NCI-H748 treated with DMSO at 0.1 percent for 48 hours (cell line): ENCODE measurements at places on chromosomes 16 and 17.

- no peak for DNase-seq
These were observed 17.4 kb upstream of the KREMEN2 start for GRCh38 chr16:2946649-2947048.

GRCh38 chr17:9456330-9456729 lies 119.3 kb downstream of the STX8 start:
- no peak for DNase-seq

DNA sequence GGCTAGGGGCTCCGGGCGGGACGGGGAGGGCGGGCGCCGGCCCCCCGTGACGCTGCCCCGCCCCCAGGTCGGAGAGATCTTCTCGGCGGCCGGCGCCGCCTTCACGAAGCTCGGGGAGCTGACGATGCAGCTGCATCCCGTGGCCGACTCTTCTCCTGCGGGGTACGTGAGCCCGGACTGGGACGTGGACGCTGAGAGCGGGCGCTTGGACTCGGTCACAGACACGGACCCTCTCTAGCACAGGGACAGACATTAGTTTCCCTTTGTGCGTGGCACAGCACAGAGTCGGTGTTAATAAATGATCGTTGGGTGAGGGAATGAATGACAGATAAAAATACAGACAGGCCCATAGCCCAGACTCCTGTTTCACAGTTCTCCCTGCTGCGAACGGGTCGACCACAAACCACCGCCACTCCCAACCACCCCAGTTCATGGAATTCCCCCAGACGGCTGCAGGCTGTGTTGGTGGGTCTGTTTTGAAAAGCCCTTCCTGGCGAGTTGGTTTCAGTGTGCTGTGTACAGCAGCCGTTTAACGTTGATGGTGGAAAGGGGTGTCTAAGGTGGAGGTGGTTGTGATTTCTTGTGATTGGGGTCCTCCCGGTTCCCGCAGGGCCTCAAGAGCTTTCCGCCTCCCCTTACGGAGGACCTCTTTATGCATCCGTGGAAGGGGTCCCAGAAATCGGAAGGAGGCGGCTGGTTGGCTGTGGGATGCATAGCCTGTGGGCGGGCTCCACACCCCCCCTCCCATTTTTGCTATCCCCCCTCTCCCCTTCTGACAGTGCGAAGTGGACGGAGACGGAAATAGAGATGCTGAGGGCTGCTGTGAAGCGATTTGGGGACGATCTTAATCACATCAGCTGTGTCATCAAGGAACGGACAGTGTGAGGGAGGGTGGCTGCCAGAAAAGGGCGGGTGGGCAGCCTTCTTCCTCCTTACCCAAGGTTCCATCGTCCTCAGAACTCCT lies 2.9 kb downstream of the RNASEK start:
- DNase-seq = no peak

DNA sequence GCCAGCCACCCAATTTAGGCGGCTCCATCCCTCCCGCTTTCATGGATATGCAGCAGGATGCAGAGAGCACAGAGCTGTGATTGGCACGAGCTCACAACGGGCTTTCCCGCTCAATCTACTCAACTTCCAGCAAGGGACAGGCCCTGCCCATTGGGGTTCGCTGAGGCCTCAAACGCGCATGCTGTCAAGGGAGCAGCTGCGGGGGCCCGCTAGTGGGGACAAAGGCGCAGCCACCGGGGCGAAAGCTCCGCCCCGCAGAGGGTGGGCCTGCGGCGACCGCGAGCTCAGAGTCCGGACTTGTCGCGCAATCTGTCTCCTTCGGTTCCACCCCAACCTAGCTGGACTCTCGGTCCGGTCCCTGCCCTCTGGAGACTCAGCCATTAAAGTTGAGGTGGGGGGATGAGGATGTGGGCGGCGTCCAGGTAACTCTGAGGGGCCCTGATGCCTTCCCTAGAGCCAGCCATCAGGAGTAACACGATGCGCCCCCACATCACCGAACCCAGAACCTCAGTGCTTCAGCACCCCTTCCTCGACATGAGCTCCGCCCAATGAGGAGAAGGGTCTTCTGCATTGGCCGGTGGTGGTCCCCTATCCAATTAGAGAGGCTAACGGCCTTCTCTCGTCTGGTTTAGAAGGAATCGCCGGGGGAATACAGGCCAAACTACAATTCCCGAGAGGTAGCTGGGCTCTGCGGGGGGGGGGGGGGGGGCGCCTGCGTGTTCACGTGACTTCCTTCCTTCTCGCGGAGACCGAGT lies 489 bp upstream of the NFATC3 start:
- peak; percentile 65 for DNase-seq

DNA sequence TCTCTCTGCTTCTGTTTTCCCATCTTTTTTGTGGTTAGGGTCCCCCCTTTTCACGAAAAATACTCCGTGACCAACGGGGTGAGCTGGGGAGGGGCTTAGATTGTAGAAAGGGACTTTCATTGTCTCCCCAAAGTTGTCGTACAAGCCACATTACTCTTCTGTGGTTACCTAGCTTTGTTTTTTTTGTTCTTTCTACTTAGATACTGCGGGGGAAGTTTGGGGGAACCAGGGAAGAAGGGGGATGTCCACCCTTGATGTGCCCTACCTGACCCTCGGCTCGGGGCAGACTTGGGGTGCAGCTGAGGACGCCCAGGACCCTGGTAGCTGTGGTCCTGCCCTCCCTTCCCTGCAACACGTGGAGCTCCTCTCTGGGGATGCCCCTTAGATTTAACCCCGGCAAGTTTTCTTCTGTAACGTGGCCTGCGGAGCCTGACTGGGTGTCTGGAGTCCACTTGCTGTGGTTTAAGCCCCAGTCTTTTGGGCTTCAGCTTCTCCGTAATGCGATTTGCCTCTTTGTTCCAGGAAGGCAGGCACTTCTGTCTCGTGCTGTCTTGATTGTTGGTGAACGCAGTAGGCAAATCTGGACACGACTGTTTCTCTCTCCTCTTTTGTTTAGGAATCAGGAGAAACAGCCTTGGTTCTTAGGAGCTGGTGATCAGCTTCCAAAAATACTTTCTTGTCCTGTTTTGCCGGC lies 892 bp downstream of the ABCC1 start:
- DNase-seq = no peak

DNA sequence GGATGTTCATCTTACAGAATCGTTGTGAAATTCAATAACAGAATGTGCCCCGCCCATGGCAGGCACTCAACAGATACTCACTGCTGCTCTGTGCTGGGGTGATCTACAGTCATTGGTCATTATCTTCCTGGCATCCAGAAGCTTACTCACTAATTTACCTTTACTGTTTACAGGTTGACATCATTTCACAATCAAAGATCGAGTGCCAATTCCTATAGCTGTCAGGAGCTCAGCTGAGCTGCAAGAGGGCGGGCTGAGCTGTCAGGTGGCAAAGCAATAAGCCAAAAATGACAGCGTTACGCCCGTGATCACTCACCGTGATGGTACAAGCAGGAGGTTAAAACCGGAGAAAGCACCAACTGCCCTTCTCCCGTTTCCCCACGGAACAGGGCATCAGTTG lies 51.2 kb downstream of the LITAF start:
- no peak for DNase-seq

DNA sequence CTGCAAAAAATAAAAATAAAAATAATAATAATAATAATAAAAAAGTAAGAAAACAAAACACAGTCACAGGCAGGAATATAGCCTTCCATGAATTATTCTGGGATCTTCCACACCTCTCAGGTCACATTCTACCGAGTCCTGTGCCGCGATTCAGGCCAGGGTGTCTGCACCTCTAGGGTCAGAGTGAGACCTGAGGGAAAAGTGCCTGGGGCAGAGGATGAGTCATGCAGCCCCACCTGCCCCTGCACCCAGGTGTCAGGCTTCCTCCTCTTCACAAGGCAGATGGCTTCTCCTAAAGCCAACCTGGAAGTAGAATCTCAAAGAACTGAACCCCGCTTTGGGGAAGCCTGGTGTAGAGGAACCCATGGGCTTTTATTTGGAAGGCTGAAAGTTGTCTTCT lies 283.7 kb downstream of the CPPED1 start:
- DNase-seq = no peak

- no peak for DNase-seq
These were observed 22.7 kb upstream of the PPM1D start for GRCh38 chr17:60577147-60577915.

GRCh38 chr17:64457156-64457555 lies 8.2 kb downstream of the MILR1 start:
- DNase-seq = no peak

GRCh38 chr17:48483471-48484131 lies 47.2 kb downstream of the HOXB1 start:
- no peak for DNase-seq

DNA sequence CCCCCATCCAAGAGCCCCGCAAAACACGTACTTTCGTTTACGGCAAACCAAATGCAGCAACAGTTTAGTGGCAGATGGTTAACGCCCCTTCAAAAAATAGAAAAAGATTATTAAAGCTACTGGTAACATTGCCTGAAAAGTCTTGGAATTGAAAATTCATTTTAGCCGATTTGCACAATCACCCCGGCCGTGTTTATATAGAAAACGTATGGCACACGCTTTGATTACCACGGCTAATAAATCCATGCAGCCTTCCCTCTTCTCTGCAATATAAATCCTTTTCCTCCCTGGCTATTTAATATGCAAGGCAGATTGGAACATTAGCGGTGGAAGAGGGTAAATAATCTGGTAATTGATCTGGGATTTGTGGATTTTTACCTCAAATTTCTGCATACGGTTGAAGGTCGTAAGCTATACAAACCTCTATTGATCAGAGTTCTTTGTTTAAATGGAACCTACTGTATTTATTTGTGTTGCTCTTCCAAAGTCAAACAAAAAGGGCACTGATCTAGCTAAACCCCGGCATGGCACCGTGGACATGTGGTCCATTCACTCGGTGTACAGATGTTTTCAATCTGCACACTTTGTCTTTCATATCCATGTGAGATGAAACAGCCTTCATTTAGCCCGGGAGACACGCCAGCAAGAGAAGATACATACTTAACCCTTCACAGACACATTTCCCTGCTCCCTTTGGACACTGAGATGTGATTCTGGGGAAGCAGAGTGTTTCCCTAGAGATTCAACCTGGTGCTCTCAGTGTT lies 238.1 kb upstream of the MAF start:
- DNase-seq = no peak

GRCh38 chr17:28719021-28719433 lies 758 bp upstream of the RPL23A start:
- no peak for DNase-seq

GRCh38 chr17:7204336-7204735 lies 15.3 kb downstream of the DLG4 start:
- no peak for DNase-seq

DNA sequence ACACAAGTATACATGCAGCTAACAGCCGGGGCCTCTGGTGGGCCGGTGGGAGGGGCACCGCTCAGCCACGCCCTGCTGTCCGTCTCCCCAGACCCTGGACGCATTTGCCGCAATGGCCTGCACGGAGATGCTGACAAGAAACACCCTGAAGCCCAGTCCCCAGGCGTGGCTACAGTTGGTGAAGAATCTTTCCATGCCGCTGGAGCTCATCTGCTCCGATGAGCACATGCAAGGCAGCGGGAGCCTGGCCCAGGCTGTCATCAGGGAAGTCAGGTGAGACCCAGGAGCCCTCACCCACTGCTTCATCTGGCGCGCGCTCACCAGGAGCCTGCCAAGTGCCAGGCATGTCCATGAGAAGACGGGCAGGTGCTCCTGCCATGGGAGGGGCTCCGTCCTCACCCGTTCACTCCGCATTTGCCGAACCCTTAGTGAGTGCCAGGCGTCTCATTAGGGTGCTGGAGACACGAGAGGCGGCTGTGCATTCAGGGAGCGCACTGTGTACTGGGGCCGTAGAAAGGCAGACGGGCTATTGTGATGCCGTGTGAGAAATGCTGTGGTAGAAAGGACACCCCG lies 51.4 kb upstream of the ENDOV start:
- DNase-seq = no peak

GRCh38 chr17:75524970-75525805 lies at the start of gene LLGL2:
TSS of gene LLGL2 (plus strand) at chr17:75525697. CDS start at chr17:75543427, 17,730 bp downstream.
- peak; percentile 74 for DNase-seq

DNA sequence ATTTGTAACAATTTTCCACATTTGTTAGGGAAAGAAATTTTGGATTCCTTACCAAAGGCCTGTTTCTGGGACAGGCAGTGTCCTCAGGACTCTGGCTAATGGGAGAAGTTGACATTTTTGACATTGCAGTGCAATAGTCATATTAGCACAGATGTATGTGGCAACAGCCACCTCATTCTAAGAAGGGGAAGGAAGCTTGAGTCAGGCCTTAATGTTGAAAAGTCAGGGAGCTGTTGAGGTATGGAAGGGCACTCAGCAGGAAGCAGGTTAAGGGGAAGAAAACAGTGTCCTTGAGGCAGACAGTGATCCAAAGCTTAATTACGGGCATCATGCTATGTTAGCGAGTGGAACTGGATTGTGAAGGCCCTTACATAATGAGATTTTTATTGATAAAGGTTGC lies 20.9 kb downstream of the AKTIP start:
- no peak for DNase-seq

GRCh38 chr16:87958632-87959031 lies 7.4 kb downstream of the BANP start:
- no peak for DNase-seq

DNA sequence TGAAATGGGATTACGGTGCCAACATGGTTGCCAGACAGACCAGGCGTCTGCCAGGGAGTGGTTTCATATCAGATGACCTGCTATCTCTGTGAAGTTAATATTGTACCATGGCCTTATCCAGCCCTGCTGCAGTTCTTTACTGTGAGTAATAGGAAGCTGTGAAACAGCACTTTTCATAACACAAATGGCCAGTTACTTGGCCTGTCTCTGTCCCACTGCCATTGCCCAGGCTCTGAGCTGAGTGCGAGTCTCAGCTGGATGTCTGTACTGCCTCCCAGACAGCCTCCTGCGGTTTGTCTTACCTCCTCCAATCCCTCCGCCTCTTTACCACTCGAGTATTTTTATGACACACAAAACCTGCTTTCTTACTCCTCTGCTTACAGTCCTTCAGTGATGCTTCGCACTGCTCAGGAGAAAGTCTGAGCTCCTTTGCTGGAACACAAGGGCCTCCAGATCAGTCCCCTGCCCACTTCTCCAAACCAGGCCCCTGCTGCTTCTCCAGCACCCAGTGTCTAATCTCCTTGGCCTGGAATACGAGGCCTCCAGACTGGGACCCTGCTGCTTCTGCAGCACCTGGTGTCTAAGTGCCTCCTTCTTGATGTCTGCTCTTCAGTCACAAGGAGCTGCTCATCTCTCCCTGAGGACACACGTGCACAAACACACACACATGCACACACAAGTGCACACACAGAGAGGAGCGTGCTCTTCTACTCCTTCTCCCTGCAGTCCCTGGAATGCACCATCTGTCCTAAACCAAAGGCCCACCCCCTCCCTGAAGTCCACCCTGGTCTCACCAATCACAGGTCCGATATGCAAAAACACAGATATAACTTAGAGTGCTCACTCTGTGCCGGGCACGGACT lies 17.1 kb upstream of the RHOT1 start:
- no peak for DNase-seq

GRCh38 chr16:26993963-26994362 lies 72.8 kb upstream of the C16orf82 start:
- DNase-seq = no peak

DNA sequence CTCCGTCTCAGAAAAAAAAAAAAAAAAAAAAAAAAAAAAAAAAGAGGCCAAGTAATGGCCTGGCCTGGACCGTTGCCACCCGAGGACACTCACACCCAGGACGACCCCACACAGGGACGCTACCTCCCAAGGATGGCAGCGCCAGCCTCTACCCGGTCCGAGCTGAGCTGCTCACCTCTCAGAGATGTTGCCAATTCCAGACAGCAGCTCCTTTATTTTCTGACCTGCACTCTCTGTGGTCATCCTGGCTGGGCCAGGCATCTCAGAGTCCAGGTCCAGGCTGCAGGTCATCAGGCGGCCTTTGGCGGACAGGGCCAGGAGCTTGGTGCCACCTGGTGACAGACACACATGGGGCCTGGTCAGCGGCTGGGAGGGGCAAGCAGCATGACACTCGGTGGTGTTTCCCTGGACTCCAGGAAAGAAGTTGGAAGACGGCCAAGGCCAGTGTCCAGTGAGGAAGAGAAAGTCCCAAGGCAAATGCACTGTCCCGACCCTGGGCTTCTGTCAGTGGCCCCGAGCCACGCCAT lies 3.1 kb downstream of the FAAP100 start:
- no peak for DNase-seq
